ENCODE measurements at places on chromosomes 7 and 10. TPM values are rescaled to one million over a fixed set of nuclear protein-coding genes. Genes with fewer than 3 reads are reported as not detected.

Gene SORBS1
- total RNA-seq: 0.89 TPM

Gene AMZ1
- total RNA-seq: 0.40 TPM

- H3K4me1 ChIP-seq: no peaks in the 10 kb centered on the region
- no peak overlapping the region for H3K27ac ChIP-seq
- H3K36me3 ChIP-seq: no peaks in the 10 kb centered on the region
- H3K4me3 ChIP-seq: no peak overlapping the region
- DNase-seq: no peak
Observed at GRCh38 chr10:20993389-20993788, 96.3 kb upstream of the NEBL start.

Gene KNDC1
- total RNA-seq: 0.32 TPM

- H3K27me3 ChIP-seq: no peaks in the 10 kb centered on the region
- H3K4me1 ChIP-seq: no peaks in the 10 kb centered on the region
- H3K36me3 ChIP-seq: no peaks in the 10 kb centered on the region
- no peak for DNase-seq
- no peak overlapping the region for H3K4me3 ChIP-seq
Observed at GRCh38 chr10:107553470-107553869, 389.0 kb upstream of the SORCS1 start.

DNA sequence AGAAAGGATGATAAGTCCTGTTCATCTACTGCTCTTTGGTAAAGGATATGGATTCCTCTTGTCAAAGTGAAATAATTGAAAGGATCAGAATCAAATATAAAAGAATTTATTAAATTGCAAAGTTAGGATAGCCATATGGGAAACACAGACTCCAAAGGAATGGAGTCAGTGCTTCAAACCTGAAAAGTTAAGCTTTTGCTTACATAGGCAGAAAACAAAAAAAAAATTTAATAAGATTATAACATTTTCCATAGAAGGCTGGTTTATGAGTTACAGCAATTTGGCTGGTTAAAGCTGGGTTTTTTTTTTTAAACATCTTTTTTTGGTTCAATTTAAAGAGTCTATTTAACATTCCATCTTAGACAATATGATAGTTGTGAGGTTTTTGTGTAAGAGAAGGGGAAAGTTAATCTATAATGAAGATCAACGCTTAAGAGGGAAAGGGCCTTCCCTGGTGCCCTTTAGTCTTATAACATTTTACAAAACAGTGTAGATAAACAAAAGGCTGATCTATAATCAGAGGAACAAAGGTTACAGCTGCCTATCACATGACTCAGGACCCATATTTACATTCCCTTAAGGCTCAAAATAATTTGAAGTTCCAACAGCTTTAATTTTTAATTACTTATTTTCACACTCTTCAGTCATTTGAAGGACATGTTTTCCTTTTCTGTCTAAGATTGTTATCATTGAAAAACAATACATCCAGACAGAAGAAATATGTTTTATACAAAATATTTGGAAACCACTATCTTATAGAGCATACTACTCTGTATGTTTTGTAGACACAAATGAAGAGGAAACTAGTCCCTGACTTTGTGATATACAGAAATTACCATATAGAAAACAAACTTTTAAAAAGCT lies 234.3 kb upstream of the MBL2 start:
- no peaks in the 10 kb centered on the region for H3K4me1 ChIP-seq
- no peak overlapping the region for H3K27ac ChIP-seq
- no peaks in the 10 kb centered on the region for H3K27me3 ChIP-seq
- DNase-seq: no peak
- no peaks in the 10 kb centered on the region for H3K36me3 ChIP-seq

DNA sequence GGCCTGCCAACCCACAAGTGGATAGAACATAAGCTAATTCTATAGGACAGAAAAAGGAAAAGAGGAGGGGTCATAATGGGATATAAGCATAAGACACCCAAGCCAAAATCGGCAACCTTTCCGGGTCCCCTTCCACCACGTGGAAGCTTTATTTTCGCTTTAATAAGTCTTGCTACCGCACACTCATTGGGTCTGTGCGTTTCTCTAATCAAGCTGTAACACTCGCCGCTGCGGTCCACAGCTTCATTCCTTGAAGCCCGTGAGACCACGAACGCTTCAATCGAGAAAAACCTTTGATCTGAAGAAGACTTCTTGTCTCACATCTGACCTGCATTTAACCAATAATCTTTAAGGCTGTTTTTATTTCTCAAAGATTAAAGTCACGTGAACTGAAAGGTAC lies 35.8 kb upstream of the HECW1 start:
- H3K36me3 ChIP-seq: no peaks in the 10 kb centered on the region
- peaks cover 17% of the 10 kb centered on the region for H3K27me3 ChIP-seq
- no peak overlapping the region for H3K27ac ChIP-seq

Gene ACTR3C
- 4.0 TPM for total RNA-seq

- H3K36me3 ChIP-seq: no peaks in the 10 kb centered on the region
- H3K27ac ChIP-seq: no peak overlapping the region
- H3K4me1 ChIP-seq: no peaks in the 10 kb centered on the region
- DNase-seq: no peak
Observed at GRCh38 chr7:56287429-56288138, 171.4 kb upstream of the NUPR2 start.

Gene ASAH2B
- 4.5 TPM for total RNA-seq

DNA sequence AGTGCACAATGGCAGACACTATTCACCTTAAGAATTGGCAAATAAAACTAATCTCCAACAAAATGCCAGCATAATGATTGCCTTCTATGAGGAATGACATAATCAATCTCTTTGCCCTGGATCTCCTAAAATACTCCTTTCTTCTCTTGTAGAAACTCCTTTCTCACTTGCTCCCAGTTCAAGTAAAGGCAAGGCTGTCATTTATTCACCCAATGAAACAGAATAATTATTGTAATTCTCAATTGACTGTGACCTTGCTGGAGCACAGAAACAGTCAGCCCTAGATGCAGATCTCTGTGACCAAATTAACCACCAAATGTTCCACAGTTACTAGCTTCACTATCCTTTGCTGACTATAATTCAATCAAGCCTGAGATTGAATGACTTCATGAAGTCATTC lies 99.3 kb downstream of the SEMA3C start:
- no peaks in the 10 kb centered on the region for H3K27me3 ChIP-seq
- no peak overlapping the region for H3K27ac ChIP-seq
- no peak overlapping the region for H3K4me3 ChIP-seq

Gene COL13A1
- total RNA-seq: not detected

- H3K36me3 ChIP-seq: peaks cover 3% of the 10 kb centered on the region
- no peak overlapping the region for H3K4me3 ChIP-seq
- H3K4me1 ChIP-seq: peaks cover 12% of the 10 kb centered on the region
- peaks cover 6% of the 10 kb centered on the region for H3K27me3 ChIP-seq
- DNase-seq: peak; percentile 57
Observed at GRCh38 chr10:97069576-97070362, 116.0 kb downstream of the SLIT1 start.

DNA sequence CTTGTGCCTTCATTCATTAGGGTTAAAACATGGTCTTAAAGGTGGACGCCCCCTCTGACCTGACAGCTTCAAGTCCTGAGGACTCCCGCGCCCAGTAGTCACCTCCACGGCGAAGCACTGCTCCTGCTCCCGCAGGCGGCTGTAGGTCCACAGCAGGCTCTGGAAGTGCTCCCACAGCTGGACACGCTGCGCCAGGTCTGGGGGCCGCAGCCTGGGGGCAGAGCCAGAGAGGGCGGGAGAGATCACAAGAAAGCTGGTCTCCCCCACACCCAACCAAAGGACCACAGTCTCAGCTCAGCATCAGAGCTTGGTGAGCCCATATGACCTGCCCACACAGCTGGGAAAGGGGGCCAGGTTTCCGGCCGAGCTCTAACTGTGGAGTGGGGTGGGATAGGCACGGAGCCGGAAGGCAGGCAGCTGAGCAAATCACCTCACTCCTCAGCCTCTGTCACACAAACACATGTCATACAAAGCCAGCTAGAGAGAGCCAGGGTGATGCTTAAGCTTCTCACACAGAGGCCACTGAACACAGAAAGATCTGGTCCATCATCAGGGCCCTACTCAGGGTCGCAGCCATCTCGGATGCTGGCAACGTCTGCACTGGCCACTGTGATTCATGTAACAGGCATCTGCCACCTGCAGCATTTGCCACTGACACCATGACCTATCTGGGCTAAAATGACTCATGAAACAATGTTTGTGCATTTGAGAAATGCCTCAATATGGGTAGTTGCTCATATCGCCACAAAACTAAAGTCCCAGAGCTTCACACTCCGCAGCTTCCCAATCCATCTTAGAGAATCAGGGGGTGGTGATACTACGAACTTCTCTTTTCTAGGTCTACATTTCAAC lies 12.6 kb downstream of the HPS1 start:
- peaks cover 2% of the 10 kb centered on the region for H3K4me1 ChIP-seq
- no peak overlapping the region for H3K27ac ChIP-seq
- H3K36me3 ChIP-seq: peaks cover 78% of the 10 kb centered on the region
- H3K27me3 ChIP-seq: no peaks in the 10 kb centered on the region
- no peak overlapping the region for H3K4me3 ChIP-seq
- DNase-seq: no peak

- no peak overlapping the region for H3K27ac ChIP-seq
- peaks cover 4% of the 10 kb centered on the region for H3K27me3 ChIP-seq
- H3K4me1 ChIP-seq: peaks cover 8% of the 10 kb centered on the region
- H3K4me3 ChIP-seq: no peak overlapping the region
- H3K36me3 ChIP-seq: no peaks in the 10 kb centered on the region
Observed at GRCh38 chr7:70833726-70834125, 298.2 kb upstream of the GALNT17 start.

DNA sequence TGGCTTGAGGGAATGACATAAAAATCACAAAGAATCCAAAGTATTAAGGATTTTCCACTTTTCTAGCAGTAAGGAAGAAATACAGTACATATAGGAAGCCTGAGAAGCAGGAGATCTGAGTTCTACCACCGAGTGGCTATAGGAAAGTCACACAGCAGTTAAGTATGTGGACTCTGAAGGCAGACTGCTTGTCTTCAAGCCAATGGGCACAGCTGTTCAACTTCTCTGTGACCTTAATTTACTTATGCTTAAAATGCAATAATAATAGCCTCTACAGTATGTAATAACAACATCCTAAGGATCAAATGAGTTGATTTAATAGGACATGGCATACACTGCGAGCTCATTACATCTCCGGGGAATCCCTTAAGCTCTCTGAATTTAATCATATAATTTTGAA lies 68.0 kb downstream of the CTTNBP2 start:
- no peaks in the 10 kb centered on the region for H3K4me1 ChIP-seq
- H3K36me3 ChIP-seq: no peaks in the 10 kb centered on the region
- H3K4me3 ChIP-seq: no peak overlapping the region
- H3K27ac ChIP-seq: no peak overlapping the region

DNA sequence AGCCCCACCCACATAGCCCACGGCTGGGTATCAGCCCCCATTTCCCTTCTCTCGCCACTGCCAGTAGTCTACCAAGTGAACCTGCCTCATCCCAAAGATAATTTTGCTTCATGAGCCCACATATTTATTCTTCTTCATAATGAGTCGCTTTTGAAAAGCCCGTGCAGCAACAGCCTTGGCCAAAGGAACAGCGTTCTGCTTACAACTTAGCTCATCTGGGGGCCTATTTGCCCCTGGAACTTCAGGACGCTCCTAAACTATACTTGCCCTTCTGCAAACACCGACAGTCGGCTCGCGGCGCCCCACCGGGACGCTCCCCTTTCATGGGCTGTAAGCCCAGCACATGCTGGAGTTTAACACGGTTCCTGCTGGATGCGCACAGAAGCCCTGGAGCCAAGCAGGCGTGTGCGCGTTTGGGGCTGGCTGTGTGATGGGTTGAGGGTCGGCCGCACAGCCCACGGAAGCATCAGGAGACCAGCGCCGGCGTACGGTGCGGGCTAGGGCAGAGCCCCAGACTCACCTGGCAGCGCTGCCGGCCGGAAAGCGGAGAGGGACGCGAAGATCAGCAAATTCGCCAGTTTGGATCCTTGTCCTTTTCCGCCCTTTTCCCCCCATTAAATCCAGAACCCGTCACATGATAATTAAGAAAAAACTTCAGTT lies 370 bp downstream of the TMEM60 start:
- H3K36me3 ChIP-seq: peaks cover 27% of the 10 kb centered on the region
- no peak for DNase-seq
- peak overlapping the region; percentile 93 for H3K4me3 ChIP-seq

GRCh38 chr10:63670291-63670898 lies 149.2 kb downstream of the REEP3 start:
- H3K4me3 ChIP-seq: no peak overlapping the region
- no peak for DNase-seq
- no peak overlapping the region for H3K27ac ChIP-seq
- peaks cover 13% of the 10 kb centered on the region for H3K27me3 ChIP-seq
- H3K4me1 ChIP-seq: peaks cover 11% of the 10 kb centered on the region

DNA sequence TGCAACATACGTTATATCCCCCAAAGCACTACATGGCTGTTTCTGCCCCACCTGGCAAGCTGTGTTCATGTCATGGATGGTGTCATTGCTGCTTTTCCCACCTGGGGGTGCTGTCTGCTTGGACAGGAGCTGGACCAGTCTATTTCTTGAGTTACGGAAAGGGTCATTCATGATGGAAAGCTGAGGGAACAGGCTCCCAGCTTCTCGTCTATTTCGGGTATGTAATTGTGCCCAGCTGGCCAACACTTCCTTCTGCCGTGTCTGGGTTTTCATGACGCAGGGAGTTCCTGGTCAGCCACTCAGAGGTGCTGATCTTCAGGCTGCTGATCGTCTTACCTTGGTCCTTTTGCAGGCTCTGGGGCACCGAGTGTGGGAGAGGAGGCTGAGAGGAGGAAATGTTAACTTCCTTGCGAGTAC lies 8.6 kb downstream of the BTBD16 start:
- no peak overlapping the region for H3K27ac ChIP-seq
- no peaks in the 10 kb centered on the region for H3K36me3 ChIP-seq
- H3K27me3 ChIP-seq: peaks cover 25% of the 10 kb centered on the region
- no peak overlapping the region for H3K4me3 ChIP-seq
- no peaks in the 10 kb centered on the region for H3K4me1 ChIP-seq

Measured in activated CD8-positive, alpha-beta memory T cell treated with anti-CD3 and anti-CD28 coated beads, Interleukin-2, amount 10 ng/mL, durations not matched to agents 7 days and 5 days (primary cell).